LNCaP clone FGC (cell line): ENCODE measurements at places on chromosomes 3 and 15.

DNA sequence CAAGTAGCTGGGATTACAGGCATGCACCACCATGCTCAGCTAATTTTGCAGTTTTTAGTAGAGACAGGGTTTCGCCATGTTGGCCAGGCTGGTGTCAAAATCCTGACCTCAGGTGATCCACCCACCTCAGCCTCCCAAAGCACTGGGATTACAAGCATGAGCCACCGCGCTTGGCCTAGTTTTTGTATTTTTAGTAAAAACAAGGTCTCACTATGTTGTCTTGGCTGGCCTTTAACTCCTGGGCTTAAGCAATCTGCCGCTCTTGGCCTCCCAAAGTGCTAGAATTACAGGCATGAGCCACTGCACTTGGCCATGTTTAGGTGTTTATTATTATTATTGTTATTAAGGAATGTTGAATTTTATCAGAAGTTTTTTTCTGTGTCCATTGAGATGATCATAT lies 14.7 kb downstream of the IL16 start:
- DNase-seq = no peak

- no peak for DNase-seq
These were observed 26.4 kb upstream of the SKIL start for GRCh38 chr3:170331143-170331542.

DNA sequence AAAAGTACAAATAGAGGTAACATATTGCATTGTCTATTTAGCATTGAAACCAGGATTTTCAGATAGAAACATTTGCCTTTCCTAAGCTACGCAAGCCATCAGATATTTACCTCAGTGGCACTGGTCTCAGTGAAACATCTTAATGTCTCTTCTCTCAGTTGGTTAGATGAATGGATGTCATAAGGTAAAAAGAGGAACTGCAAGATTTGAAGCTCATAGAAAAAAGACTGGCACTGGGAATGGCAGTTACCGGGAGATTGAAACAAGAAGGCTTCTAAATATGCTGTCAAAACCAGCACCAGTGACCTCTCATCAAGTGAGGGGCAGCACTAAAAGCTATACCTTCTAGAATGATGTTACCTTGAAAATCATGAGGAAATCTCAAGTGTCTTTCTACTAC lies 486.4 kb downstream of the FHIT start:
- DNase-seq = no peak

GRCh38 chr3:175662815-175663214 lies 803.7 kb downstream of the NAALADL2 start:
- DNase-seq = no peak
